ENCODE measurements at places on chromosomes 2 and 18.
A peak's percentile ranks its signal among the peaks of the same experiment; 100 is the strongest.

DNA sequence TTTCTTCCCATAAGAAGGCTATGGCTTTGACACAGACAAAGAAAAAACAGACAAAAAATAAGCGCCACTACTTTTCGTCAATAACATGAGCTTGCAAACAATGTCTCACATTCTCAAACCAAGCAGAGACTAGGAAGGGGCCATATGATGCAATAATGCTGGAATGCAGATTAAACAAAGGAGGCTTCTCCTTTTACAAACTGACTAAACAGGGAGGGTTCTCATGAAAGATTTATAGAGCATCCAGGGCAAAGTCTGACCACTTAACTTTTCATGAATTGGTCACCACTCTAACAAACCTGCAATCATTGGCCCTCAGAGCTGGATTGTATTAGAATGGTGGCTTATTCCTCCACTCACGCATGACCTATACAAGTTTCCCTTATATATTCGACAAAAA lies 663.3 kb upstream of the CHAC2 start:
- DNase-seq: peak; percentile 69

- no peak for DNase-seq
Observed at GRCh38 chr2:105744909-105745853, at the start of gene NCK2. Gene NCK2, plus strand, starts transcription at chr2:105744912. Its CDS starts 110,152 bp downstream, at chr2:105855064.

GRCh38 chr2:158021226-158021625 lies 80.5 kb upstream of the UPP2 start:
- DNase-seq: no peak

- no peak for DNase-seq
Observed at GRCh38 chr2:69471793-69472192, 34.6 kb upstream of the NFU1 start.

DNA sequence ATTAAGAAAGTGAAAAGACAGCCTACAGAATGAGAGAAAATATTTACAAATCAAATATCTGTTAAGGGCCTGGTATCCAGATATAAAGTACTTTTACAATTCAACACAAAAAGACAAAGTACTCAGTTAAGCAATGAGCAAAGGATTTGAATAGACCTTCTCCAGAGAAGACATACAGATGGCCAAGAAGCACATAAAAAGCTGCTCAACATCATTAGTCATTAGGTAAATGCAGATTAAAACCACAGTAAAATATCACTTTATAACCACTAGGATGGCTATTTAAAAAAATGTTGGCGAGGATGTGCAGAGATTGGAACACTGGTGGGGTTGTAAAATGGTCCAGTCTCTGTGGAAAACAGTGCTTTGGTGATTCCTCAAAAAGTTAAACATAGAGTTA lies 38.9 kb downstream of the RAB31 start:
- DNase-seq: no peak

DNA sequence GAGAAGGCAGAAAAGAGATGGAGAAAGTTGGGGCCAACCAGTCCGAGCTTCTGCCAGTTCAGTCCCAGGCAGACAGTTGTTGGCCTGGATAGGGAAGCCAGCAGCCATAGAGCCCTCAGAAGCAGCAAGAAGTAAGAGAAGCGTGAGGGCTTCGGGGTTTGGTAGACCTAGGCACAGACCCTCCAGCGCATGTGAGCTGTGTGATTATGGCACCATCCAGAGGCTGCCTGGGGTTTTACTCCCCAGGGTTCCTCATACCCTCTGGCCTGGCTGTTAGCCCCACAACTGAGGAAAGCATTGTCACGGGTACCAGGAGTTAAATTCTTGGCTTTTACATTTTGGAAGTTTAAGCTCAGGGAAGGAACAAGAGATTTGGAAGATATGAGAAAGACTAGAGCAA lies 93.7 kb upstream of the RAB6C start:
- DNase-seq: no peak

- no peak for DNase-seq
Observed at GRCh38 chr2:19652811-19653210, 249.0 kb downstream of the TTC32 start.

DNA sequence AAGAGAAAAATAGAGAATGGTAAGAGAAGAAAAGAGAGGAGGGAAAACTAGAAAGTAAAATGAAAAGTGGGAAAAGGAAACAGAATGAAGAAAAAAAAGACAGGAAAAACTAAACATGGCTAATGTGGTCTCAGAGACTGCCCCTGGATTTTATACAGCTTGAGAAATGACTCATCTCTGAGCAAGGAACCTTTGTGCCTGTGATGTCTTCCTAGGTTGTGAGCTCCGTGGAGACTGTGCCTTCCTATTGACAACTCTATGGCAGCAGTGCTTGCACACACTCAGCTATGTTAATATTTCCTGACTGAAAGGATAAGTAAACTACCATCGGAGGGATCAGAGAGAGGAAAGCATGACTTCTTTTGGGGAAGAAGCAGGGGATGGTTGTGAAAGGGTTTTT lies 203.8 kb downstream of the RDH14 start:
- no peak for DNase-seq
